ENCODE measurements at places on chromosomes 2 and 18.

DNA sequence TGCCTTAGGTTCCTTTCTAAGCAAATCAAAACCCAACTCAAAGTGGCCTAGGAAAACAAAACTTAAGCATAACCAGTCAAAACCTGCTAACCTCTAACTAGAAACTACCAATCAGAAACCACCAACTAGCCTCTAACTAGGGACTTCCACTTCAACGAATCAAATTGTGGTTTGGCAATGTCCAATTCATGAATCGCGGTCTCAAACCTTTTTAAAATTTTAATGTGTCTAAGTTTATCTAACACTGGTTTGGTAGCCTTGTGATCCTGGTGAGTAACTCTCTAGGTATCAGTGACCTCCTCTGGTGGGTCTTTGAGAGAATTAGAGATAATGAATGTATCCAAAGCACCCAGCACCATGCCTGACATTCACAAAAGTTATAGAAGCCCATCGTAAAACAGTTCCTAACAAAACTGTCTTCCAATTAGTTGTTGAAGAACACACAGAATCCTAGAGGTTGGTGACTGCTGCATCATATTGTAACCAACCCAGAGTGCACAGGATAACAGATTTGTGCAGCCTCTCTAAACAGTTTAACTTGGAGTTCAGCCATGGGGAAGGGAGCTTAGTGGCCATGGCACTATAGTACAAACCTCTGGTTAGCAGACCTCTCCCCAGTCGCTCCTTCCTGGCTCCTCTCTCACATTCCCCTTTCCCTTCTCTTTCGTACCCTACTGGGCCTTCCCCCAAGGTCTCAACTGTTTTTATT lies 45.2 kb upstream of the B3GNT2 start:
- no peak for DNase-seq

GRCh38 chr18:56068701-56069100 lies 480.7 kb upstream of the TCF4 start:
- no peak for DNase-seq

- no peak for DNase-seq
Observed at GRCh38 chr2:239852272-239852671, 172.9 kb downstream of the NDUFA10 start.

- DNase-seq, result peak; percentile 74
Observed at GRCh38 chr2:102355526-102356380, at the start of gene IL18R1. IL18R1 (plus strand) TSS chr2:102355796; CDS start chr2:102362661, 6,865 bp downstream.

GRCh38 chr2:159712929-159713420 lies 669 bp downstream of the MARCHF7 start:
- DNase-seq, result no peak

- peak; percentile 68 for DNase-seq
Observed at GRCh38 chr2:240997856-240998705, at the start of gene SNED1. SNED1 (plus strand) TSS chr2:240998618; CDS start chr2:240998838, 220 bp downstream.

GRCh38 chr2:238695538-238695937 lies 152.3 kb upstream of the TWIST2 start:
- DNase-seq, result no peak

DNA sequence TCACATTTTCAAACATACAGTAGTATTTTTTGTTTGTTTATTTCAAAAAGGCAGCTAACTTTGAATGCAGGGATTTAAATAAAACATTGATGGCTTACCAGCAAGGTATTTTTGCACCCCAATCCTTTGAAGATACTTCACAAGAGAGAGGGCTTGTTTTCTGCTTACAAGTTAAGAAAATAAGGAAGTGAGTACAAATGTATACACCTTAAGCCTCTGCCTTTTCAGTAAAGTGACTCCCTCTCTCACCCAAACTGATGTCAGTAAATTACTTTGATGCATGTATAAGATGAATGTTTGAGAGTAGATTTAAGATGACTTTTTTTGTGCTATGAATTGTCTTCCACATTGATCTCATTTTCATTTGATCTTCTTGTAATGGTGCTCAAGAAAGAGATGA lies 820.0 kb downstream of the CPS1 start:
- no peak for DNase-seq

DNA sequence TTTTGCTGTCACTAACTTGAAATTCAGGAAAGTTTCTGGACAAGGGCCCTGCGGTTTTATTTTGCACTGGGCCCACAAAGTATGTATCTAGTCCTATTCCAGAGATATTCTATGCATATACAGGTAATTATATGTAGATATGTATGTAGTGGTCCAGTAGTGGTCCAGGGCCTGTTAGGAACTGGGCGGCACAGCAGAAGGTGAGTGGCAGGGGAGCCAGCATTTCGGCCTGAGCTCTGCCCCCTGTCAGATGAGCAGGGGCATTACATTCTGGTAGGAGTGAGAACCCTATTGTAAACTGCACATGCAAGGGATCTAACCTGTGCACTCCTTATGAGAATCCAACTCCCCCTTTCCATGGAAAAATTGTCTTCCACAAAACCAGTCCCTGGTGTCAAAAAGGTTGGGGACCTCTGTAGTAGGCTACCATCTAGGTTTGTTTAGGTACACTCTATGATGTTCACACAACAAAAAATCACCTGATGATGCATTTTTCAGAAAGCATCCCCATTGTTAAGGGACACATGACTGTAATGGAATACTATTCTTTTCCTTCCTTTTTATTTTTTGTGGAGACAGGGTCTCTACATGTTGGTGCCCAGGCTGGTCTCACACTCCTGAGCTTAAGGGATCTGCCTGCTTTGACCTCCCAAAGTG lies 2.8 kb upstream of the PPP4R3B start:
- DNase-seq, result peak; percentile 16

DNA sequence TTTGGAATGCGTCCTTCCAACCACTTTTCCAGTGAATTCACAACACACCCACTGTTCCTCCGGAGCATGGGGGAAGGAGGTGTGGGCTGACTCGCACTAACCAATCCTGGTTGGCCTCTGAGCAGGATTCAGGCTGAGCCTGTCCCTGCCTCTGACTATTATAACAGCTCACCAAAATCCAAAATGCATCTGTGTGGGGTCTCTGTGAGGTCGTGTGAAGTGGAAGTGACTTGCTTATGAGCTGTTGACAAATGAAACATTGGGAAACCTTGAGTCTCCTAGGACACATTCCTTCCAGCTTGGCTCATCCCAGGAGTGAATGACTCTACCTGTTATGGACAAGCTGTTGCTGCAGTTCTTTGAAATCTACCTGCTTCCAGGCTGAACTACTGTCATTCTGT lies 1.5 kb downstream of the CIDEA start:
- DNase-seq, result no peak

- no peak for DNase-seq
Observed at GRCh38 chr18:13890761-13891361, 24.5 kb downstream of the MC2R start.

DNA sequence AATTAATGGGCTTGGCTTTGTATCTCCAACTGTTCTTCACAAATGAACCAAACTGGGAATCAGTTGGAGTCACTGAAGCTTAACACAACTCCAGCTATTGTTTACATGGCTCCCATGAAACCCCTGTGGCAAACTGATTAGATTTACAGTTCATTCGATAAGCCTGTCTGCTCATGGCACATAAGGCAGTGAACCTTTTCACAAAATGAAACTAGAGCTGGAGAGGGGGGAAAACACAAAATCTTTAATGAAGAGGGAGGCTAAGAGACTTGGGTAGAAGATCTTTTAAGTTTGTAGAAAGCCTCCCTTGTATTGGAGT lies 11.6 kb upstream of the ITGA6 start:
- no peak for DNase-seq

DNA sequence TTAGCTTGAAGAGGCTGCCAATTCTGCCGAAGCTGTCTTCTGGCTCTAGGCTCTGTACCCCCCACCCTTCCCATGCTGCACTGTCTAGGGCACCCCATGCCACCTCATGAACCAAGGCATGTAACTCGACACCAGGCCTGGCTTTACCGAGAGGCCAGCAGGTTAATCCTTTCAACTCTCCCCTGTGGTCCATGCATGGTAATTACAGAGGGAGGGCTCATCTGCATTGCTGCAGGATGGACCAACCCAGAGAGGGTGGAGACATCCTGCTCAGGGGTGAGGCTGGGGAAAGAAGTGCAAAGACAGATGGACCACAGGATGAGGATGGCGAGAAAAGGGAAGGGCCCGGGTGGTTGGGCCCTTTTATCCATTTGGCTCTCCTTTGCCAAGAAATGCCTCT lies 65.8 kb downstream of the KCTD1 start:
- DNase-seq, result no peak

DNA sequence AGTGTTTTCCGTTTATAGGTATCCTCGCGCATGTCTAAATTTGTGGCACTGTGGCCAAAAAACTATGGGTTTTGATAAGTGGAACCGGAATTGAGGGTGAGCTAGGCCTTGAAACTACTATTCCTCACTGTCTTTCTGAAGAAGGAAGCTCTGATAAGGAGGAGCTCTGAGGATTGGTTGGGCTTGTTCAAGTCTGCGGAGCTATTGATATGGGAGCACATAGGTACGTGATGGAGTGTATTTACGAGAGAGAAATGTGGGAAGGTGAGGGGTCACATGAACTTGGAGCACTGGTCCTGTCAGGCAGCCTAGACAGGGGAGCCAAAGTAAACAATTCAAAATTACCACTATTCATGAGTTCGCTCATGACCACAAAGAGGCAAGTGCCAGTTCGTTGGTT lies 131.4 kb downstream of the BABAM2 start:
- DNase-seq, result no peak

GRCh38 chr2:224272237-224272910 lies 129.5 kb downstream of the FAM124B start:
- DNase-seq, result no peak

DNA sequence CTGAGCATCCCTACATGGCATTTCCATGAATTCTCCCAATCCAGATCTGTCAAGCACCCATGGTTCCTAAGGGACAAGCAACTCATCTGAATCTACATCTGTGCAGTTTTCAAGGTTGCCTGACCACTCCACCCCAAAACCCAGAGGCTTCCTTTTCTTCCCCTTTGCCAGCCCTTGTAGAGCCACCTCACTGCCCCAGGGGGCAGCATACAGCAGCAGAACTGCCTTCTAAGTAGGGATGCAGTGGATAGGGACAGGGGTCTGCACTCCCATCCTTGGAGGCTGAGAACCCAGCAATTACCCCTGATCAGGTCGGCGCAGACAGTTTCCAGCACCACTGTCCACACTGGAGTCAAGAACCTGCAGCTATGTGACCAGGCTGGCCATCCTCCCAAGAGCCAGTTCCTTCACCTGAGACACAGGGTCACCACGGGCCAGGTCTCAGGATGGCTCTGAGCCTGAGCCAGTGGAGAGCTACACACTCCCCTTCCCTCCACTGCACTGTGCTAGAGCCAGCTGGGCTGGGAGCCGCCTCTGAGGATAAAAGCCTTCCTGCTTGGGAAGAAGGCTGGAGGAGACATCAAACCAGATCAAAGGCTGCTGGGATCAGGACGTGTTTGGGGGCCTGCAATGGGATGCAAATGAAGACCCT lies 283.1 kb downstream of the CELF4 start:
- DNase-seq, result no peak

DNA sequence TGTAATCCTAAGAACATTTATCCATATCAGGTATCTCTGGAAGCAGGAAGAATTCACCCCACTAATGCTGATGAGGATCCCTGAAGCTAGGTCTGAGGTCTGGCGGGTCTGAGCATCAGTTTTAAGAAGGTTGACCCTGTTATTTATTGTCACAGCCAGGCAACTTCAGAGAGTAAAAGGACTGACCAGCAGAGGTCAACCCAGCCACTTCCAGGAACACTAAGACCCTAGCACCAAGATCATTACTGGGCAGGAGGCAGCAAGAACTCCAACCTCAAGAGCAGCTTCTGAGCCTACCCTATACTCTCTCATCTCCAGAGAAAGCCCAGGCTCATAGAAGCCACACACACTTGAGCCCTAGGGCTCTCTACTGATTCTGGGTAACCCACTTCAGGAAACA lies 901.4 kb downstream of the DCDC2C start:
- DNase-seq, result no peak

DNA sequence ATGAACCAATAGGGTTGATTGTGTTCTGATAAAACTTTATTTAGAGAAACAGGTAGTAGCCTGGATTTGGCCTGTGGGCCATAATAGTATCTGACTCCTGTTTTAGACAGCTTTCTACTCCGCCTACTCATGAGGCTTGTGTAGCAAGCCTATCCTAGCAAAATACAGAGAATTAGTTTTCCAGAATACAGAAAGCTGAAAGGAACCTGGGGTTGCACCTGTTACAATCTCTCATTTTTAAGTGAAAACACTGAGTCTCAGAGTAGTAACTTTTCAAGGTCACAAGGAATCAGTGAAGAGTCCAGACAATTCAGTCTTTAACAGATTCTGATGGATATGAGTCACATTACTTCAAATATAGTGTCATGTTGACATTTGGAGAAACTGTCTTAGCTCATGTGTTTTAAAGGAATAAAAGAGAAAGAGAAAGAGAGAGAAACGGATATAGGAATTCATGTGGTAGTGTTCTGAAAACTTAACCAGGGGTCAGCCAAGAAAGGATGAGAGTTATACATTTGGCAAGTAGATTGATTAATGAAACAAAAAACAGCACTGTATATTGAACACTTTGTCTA lies 17.0 kb downstream of the ARHGAP28 start:
- DNase-seq, result no peak

GRCh38 chr2:144215701-144216675 lies 303.9 kb downstream of the ZEB2 start:
- DNase-seq, result no peak

DNA sequence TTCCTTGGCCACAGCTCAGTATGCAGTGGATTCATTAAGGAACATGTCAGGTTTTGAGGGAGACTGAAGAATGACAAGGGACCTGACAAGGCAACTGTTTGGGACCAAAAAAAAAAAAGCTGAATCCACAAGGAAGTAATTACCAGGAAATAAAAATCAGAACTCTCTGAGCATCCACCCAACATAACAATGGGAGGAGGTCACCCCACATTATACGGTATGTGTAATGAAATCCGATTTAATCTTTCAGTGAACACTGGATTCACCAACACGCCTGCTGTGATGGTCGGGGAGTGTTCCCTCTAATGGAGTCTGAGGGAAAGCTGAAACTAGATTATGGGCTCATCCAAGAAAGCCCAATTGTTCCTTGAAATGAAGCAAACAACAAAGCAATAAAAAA lies 329.3 kb downstream of the ETAA1 start:
- no peak for DNase-seq

DNA sequence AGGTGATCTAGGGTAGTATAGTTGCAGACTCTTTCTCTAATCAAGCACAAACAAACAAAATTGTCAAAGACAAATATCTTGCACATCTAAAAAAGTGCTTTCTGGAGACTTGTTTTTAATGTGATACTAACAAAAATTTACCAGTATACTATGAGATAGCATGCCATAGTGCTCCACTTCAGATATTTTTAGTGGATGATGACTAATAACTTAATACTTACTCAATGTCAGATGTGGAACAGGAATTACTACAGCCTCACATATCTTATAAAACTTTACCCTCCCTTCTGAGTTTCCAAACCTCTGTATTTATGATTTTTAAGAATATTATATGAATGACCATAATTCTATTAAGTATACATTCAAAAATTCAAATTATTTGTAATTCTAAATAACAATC lies 1162.0 kb upstream of the SLC39A10 start:
- no peak for DNase-seq

- no peak for DNase-seq
Observed at GRCh38 chr18:27075828-27076227, 109.3 kb downstream of the CHST9 start.

- DNase-seq, result no peak
Observed at GRCh38 chr2:64982311-64982857, 6.8 kb upstream of the SLC1A4 start.

GRCh38 chr18:13800505-13801259 lies 23.3 kb upstream of the MC5R start:
- peak; percentile 60 for DNase-seq

Data from CD4-positive, alpha-beta T cell treated with Interleukin-6 for 4 hours (primary cell).